ENCODE measurements at places on chromosomes 2 and 18.

- no peak for DNase-seq
These were observed 54.8 kb downstream of the RAPGEF4 start for GRCh38 chr2:172790404-172790803.

- DNase-seq: no peak
These were observed 27.7 kb downstream of the FAM110C start for GRCh38 chr2:18402-19271.

GRCh38 chr2:219642069-219642454 lies 14.6 kb downstream of the SLC4A3 start:
- no peak for DNase-seq

DNA sequence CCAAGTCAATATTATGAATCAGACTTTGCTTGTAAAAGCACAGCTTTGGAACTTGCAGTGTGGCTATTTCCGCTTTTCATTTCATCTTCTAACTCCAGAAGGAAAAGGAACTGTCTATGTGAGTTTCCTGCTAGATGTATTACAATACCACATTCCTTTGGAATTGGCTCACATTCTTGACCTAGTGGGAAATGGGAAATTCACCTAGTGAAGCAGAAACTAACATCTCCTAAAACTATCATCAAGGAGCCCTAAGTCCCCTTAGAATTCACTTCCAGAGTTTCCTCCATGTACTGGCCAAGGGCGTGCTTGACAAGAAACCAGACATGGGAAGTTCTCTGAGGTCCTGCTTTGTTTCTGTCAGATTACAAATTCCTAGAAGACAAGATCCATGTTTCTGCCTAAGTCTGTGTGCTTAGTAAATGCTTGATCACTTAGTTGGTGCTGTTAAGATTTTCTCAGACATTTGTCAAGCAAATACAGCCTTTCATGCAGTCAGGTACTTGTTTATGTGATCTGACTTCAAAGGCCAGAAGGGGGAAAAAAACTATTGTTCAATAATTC lies 275.7 kb upstream of the FN1 start:
- no peak for DNase-seq
